GM19239 (cell line): ENCODE measurements at places on chromosomes 12 and 14.

DNA sequence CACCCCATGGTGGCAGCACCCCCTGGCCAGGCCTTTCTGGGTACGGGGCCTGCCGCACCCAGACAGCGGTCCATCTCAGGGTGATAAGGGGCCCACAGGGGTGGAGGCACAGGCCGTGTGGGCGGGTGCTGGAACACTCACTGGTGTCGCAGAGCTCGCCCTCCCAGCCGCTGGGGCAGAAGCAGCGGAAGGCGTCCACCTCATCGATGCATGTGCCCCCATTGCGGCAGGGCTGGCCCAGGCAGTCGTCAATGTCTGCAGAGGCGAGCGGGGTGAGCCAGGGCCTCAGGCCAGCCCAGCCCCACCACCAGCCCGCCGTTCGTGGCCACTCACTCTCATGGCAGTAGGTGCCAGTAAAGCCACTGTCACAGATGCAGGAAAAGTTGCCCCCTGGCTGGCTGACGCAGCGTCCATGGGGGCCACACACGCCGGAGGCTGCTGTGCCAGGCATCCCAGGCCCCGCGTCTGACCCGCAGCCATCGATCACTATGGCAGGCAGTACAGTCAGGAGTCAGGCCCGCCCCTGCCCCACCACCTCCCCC lies 19.9 kb downstream of the JAG2 start:
- DNase-seq: no peak

DNA sequence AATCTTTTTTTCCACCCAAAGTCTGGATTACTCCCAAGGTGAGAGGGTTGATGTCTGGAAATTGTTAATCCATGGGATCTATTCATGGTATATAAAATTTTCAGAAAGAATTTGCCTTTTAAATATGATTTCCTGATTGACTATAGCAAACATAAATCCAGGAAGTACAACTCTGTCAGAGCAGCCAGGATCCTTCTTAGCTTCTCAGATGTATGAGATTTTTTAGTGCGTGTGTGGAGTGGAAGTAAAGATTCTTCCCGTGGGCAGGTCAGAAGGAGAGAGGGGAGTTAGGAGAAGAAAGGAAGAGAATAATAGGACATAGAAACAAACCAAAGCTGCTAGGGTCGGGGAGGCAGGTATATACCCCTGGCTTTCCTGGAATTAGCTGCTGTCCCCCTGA lies 159.3 kb downstream of the FBXL14 start:
- DNase-seq: no peak

DNA sequence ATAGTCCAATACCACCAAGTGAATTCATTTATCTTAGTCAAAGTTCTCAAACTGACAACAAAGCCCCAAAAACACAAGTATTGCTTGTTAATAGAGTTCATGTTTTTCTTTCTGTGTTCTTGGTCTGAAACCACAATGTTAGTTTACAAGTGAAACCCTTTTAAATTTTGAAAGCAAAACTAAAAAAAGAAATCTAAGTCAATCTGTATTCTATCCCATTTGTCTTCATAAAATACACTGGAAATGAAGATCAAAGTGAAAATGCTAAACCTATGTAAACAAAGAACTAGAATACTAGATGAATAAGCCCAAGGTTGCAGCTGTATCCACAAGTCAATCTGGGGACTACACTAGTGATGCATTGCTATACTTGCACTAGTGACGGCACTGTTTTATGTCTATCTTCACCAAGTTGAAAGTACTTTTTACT lies 10.4 kb downstream of the MAP4K5 start:
- no peak for DNase-seq

DNA sequence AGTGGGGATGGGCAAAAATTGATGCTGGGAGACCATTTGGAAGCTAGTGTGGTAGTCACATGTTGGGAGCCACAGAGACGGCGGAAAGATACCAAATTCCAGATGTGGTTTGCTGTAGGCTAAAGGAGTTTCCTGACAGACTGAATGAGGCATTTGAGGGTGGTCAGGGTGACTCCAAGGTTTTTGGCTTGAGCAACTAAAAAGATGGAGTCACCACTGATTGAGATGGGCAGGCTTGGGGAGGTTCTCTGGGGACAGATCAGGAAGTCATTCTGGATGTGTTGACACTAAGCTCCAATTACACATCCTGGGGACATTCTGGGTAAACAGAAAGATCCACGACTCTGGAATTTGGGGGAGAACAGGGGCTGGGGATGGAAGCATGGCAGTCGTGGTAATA lies 15.5 kb upstream of the SERPINA9 start:
- DNase-seq: no peak

GRCh38 chr14:55303691-55304145 lies 32.5 kb downstream of the FBXO34 start:
- DNase-seq: no peak
